ENCODE measurements at places on chromosomes 4 and X.

DNA sequence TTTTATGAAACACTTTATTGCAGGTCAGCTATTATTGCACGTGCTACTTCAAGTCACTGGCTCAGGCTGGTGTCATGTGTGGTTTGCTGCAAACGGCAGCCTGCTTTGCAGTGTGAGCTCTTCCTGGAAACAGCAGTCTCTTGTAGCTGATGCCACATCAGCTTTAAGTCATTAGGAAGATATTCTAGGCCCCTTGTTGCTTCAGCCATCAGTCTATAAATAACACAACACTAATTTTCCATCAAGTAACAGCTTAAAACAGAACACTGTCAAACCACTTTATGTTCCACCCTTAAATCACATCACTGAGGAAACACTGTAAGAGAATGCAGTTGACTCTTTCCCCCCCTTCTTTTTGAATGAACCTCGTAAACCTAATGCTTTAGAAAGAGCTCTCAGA is 93.8 kb downstream of the GATB start:
- DNase-seq = no peak

DNA sequence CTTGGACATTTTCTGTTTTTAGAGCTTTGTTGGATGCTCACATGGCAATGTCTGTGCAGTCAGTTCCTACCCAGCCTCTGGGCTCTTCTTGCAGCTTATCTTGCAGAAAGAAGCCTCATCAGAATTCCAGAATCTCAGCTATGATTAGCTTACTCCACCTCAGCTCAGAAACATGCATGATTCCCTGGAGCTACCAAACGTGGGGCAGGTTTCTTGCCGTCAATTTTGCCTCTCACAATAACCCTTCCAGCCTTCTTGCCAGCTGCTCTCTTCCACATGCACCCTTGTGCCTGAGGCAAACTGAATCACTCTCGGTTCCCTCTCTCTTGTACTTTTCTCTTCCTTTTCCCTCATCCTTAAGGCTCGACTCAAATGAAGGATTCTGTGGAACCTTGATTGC is 141.4 kb downstream of the PTTG2 start:
- no peak for DNase-seq

DNA sequence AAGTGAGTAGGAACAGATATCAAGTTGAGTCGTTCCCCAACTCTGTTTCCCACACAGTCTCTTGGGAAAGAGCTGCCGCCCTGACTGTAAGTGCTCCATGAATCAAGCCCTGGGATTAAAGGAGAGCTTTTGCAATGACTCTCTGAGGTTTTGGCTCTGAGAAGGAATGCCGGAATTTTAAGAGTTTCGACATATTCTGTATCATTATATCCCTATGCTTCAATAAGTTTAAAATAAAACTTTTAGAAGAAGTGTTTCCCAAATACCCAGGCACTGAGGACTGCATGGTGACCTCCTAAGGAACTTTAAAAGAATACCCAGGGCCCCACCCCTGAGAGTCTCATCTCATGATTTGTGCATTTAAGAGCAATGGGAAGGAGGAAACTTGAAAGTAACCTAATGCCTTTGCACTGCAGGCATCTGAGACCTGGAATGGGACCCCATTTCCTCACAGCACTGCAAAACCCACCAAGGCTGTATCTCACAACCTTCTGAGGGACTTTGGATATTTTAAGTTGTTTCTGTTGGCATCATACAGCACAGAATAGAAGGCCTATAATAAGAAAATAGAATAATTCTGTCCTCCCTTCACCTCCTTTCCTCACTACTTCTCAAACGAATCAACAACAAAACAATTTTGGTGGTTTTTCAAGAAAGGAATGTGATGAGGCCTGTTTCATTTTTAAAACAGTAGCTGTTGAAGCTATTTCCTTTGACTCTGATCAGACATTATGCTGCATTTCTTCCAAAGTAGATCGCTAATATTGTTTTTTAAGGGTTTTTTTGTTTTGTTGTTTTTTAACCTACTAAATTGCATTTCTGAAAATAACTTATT is 121.2 kb downstream of the GASK1B start:
- DNase-seq = no peak

DNA sequence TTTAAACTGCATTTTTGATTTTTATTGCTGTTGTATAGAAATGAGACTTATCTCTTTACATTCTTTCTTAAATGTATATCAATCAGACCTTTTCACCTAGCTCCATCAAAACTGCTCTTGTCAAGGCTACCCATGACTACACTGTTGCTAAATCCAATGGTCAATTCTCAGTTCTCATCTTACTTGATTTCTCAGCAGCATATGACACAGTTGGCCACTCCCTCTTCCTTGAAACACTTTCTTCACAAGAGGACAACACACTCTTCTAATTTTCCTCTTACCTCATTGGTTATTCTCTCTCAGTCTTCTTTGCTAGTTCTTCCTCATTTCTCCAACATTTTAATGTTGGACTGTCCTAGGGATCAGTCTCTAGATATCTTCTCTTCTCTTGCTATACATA is 94.1 kb upstream of the CITED1 start:
- no peak for DNase-seq

GRCh38 chrX:109841869-109842579 is 109.0 kb upstream of the ACSL4 start:
- no peak for DNase-seq

DNA sequence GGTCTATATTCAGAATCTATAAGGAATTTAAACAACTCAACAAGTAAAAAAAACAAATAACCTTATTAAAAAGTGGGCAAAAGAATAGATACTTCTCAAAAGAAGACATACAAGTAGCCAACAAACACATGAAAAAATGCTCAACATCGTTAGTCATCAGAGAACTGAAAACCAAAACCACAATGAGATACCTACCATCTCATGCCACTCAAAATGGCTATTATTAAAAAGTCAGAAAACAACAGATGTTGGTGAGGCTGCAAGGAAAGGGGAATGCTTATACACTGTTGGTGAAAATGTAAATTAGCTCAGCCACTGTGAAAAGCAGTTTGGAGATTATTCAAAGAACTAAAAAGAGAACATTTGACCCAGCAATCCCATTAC is 201.6 kb downstream of the QDPR start:
- no peak for DNase-seq

GRCh38 chr4:87079967-87080366 is 140.5 kb downstream of the KLHL8 start:
- no peak for DNase-seq

DNA sequence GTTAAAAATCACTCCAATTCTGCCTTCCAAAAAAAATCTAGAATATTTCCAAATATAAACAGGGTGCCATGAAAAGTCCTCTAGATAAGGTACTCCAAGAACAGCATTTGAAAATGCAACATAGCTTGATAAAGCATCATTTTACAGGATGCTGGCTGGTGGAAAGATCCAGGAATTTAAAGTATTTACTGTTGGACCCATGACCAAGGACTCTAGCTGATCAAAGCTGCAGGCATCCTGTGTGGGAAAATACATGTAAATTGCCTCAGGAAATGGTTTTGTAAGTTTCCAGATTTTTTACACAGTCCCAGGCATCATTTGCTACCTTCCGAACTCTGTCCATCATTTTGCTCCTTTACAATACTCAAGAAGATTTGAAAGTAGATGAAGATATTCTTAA is 164.4 kb downstream of the GRIA3 start:
- DNase-seq = no peak
